ENCODE measurements at places on chromosomes 16 and 17.
A peak's percentile ranks its signal among the peaks of the same experiment; 100 is the strongest.

GRCh38 chr17:30559656-30560055, 82.4 kb downstream of the GOSR1 start:
- DNase-seq, result no peak

DNA sequence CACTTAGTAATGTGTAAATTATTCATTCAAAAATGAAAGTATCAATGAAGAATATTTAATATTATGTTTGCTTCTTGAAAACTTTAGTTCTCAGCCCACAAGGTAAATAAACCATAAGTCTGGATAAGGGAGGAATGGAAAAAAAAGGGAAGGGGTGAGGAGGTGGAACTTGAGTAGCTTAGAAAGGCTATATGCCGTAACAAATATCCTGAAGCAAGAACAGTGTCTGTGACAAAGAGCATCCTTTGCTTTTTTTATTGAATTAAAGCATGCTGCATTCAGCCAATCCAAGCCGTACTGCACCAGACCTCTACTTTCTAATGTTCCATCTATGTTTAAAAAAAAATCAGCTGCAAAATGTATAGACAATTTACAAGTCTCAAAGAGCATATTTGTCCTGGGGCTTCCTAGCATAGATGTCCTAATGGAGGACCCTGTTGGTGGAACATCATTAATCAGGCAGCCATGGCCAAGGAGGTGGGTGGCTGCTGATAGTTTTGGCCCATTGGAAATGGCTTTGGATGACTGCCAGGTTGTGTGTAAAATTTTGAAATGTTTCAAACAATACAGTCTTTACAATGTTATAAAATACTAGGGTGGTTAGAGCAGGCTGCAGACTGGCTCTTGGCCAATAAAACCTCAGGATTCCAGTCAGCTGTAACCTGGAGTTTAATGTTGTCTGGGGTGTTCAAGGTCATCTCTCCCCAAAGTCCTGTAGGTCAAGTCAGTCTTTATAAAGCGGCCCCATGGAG, 895.8 kb upstream of the SOX9 start:
- no peak for DNase-seq

DNA sequence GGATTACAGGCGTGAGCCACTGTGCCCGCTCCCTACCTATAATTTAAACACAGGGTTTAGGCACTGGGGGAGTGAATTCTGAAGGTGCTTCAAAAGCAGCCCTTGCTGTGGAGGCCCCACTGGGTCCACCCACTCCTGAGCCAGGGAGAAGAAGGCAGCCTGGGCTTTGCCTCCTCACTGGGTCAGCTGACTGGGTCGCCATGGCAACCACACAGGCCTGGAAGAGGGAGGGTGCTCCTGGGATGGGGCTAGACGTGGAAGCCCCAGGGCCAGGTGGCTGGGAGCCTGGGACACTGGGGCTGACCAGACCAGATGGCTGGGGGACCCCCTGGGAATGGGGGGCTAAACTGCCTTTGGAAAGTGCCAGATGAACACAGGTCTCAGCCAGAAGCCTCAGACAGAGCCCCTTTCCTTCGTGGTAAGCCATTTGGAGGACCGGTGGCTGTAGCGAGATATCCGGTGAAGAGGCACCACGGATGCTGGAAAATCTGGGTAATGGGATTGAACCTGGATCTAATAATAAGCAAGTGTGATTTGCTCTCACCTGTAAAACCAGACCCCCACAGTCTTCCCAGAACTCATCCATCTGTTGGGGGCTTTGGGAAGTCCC, 32.9 kb downstream of the TRARG1 start:
- DNase-seq, result no peak

DNA sequence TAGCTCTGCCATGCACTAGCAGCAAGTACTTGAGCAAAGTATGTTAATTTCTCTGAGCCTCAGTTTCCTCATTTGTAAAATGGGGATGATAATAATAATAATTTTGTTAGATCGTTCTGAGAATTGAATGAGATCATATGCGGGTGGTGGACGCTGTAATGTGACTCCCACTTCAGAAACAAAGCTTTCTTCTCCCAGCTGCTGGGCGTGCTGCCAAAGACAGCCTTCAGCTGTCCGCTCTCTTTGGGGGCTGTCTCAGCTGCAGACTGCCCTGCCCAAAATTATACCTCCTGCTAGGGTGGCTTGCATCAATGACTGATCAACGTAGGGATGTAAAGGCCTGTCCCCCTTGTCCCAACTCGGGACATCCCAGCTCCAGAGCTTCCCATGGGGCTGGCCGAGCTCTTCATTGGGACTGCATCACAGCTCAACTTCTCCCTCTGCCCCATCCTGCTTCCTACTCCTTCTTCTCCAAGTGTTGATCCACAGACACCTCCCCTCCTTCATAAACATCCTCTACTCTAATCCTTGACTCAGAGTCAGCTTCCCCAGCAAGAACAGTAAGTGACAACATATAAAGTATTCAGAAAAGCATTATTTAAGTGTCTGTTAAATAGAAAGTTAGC, 30.7 kb upstream of the CDH5 start:
- no peak for DNase-seq

DNA sequence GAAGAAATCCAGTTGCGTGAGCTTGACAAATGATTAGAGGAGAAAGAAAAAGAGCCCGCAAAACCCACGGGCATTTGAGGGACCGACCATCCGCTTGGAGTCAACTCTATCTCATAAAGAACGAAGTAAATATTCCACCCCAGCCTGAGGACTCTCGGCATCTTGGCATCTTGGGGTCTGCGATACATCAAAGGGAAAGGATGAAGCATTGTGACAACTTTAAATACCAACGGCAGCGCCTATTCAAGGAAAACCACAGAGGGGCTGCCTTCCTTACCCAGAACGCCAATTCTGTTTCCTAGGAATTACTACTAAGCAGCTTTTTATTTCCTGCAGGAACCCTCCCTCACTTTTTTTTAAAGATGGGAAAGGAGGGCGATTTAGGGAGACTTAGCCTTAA, 152.2 kb downstream of the FOXL1 start:
- no peak for DNase-seq

DNA sequence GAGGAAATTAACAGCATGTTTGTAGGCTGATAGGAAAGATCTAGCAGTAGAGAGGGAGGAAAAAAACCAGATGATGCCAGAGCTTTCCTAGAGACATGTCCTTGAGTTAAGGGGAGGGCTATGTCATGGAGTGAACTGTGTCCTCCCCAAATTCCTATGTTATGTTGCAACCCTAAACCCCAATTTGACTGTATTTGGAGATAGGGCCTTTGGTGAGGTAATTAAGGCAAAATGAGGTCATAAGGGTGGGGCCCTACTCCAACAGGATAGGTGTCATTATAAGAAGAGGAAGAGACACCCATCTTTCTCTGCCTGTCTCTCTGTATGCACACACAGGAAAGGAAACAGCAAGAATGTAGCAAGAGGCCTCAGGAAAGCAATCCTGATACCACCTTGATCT, 195.3 kb upstream of the AXIN2 start:
- DNase-seq, result no peak

GRCh38 chr16:4698321-4699045, 5.1 kb downstream of the NUDT16L1 start:
- no peak for DNase-seq

- DNase-seq, result no peak
These were observed 985 bp downstream of the SGSM2 start for GRCh38 chr17:2338315-2338657.

DNA sequence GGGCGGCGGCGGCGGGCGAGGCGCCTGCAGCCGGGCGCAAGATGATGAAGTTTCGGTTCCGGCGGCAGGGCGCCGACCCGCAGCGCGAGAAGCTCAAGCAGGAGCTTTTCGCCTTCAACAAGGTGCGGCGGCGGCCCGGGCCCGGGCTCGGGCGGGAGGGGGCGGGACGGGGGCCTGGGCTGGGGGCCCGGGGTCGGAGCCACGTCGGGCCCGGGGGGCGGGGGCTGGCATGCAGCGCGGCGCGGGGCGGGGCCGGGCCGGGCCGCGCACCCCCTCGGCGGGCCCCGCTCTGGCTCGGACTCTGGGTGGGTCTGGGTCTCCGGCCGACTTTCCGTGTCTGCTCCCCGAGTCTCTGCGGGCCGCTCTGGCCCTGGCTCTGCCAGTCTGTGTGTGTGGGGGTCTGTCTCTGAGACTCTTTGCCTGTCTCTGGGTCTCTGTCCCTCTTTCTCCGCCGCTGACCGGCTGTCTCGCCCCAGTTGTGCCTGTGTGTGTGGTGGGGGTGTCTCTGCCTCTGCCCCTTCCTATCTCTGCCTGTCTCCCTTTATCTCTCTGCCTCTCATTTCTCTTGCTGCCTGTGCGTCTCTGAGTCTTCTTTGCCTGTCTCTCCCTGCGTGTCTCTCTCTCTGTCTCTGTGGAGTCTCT, 328 bp downstream of the LLGL1 start:
- no peak for DNase-seq

DNA sequence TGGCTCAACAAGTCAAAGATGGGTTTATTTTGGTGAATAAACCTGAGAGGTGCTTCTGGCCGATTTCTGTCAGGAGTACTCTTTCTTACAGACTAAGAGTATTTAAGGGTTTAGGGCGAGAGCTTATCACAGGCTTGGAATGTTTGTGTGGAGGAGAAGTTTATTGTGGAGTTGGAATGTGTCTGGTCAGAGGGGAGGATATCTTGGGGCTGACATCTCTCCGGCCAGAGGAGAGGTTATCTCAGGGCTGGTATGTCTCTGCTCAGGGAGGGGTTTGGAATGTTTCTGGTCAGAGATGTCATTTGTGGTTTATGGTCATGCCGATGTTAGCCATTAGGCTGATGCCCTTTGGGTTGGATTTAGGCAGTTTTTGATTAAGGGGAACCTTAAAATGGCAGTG, 236.4 kb upstream of the EEF2KMT start:
- no peak for DNase-seq

GRCh38 chr17:80204626-80205468, 15.3 kb downstream of the SGSH start:
- no peak for DNase-seq

- no peak for DNase-seq
These were observed 4.1 kb downstream of the MGAT5B start for GRCh38 chr17:76872221-76872873.

DNA sequence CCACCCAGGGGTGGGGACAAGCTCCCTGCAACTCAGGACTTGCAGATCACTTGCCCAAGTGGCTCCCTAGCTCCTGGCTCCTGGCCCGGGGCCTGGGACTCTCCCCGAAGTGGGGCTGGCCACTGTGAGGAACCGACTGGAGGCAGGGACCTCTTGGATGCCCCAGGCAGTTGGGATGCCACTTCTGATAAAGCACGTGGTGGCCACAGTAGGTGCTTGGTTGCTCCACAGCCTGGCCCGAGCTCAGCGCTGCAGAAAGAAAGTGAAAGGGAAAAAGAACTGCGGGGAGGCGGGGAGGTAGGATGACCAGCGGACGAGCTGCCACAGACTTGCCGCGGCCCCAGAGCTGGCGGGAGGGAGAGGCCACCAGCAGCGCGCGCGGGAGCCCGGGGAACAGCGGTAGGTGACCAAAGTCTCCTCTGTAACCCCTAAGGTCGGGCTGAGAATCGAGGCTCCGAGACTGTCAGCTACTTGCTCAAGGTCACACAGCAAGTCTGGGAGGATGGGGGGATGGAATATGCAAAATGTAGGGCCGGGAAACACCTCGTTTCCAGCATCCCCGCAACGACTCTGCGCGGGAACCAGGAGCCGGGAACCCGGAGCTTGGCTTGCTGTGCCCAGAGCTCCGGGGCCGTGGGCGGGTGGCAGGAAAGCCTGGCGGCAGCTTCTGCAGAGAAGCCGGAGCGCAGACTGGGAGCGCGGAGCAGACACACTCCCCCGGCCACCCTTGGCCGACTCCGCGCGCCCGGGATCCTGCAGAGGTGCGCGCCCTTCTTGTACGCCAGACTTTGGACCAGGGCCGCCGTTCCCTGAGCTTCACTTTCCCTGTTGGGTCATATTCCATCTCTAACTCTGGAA, 1.9 kb downstream of the CIITA start:
- peak; percentile 45 for DNase-seq

DNA sequence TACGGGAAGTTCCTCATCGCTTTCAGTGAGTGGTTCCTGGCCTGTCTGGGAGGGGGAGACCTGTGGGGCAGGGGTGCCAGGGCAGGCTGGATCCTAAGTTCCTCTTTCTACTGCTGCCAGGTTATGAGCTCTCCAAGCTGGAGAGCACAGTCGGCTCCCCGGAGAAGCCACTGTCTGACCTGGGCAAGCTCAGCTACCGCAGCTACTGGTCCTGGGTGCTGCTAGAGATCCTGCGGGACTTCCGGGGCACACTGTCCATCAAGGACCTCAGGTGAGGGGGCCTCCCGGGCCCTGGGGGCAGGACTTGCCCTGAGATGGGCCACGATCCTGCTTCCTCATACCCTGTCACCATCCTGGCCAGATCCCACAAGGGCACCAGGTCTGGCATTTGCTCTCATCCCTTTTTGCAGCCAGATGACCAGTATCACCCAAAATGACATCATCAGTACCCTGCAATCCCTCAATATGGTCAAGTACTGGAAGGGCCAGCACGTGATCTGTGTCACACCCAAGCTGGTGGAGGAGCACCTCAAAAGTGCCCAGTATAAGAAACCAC, 5.1 kb downstream of the PRSS8 start:
- DNase-seq, result no peak

- DNase-seq, result no peak
These were observed 46.1 kb upstream of the BPTF start for GRCh38 chr17:67779098-67779672.

DNA sequence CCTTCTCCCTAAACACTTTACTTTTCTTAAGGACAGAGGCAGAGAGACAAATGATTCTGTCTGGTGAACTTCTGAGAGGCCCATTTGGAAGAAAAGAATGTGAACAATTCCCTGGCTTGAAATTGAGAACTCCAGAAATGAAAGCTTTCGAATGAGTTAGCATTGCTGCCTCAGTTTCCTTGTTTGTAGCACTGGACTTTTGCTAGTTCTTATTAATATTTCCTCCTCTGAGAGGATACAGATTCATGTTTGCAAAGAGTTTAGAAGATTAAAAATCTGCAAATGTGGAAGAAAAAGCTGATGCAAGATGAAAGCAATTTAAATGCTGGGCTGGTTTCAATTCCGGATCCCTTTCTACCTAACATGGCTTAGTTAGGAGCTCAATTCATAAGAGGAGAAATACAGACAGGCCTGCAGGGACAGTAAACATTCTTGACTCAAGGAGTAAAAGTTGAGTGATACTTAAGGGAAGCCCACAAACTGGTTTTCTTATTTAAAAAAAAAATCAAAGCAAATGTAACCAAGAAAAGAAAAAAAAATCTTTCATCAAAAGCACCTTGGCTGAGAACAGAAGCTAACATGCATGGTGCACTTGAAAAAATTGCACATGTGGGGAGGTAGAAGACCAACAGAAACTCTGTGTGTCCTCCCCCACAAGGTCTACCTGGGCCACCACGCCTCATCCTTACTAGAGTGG, 27.1 kb downstream of the HNF1B start:
- DNase-seq, result no peak

GRCh38 chr17:79192503-79193351, 118.1 kb downstream of the ENGASE start:
- peak; percentile 12 for DNase-seq

Measured in activated T-helper 2 cell treated with anti-CD3 and anti-CD28 coated beads, Interferon-gamma antibody, Interleukin-2, Interleukin-4, amounts not matched to agents 10 μg/mL and 5 μg/mL and 100 μg/mL, durations not matched to agents 14 hours and 24 hours and 36 hours (primary cell).